T-helper 9 cell (primary cell): ENCODE measurements at places on chromosomes 12 and 14.

DNA sequence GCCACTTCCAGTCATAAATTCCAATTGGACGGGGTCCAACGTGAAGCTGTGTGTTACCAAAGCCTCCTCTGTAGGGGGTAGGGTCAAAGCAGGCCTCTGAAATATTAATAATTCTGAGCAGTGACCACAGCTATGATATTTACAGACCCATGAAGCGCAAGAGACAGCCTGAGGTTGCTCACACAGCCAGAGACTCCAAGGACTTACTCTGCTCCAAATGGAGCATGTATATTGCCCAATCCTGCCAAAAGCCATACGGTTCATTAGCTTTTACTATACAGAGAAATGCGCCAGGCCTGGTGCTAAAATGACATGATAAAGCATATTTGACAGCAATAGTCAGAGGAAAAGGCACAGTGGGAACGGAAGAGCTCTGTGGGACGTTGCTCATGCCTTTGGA is 151.3 kb downstream of the PAH start:
- no peak for DNase-seq

DNA sequence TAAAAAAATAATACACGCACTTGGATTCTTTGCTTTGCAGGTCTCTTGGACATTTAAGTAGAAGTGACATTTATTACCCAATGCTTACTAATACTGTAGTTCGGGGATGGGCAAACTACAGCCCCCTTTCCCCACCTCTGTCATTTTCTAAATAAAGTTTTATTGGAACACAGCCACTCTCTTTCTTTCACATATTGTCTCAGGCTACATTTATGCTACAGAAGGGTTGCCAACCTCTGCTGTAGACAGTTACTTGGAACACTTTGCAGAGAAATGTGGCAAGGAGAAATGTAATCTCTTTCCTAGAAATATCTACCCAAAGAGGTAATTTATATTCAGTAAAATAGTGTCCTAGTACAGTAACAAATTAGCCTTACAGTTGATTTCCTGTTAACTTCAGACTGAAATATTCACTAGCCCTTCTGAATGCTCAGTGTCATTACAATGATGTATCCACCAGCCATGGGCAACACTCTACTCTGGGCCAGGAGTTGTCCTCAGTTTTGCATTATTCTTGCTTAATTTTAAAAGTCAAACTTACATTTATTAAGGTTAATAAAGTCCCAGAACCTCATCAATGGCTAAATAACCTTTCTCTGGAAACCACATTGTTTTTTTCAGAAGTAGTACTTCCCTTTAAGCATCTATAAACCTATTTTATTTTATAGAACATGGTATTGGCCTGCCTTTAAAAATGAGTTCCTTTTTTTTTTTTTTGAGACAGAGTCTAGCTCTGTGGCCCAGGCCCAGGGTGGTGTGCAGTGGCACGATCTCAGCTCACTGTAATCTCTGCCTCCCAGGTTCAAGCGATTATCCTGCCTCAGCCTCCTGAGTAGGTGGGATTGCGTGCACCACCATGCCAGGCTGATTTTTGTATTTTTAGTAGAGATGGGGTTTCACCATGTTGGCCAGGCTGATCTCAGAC is 269.6 kb upstream of the AMIGO2 start:
- DNase-seq = no peak

DNA sequence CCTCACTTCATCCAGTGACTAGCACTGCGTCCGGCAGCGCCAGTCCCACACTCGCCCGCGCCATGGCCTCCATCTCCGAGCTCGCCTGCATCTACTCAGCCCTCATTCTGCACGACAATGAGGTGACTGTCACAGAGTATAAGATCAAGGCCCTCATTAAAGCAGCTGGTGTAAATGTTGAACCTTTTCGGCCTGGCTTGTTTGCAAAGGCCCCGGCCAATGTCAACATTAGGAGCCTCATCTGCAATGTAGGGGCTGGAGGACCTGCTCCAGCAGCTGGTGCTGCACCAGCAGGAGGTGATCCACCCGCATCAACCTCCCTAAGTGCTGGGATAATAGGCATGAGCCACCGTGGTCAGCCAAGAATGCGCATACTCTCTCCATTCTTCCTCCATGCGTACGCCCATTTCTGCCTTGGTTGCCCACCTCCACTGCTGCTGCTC is 59.9 kb downstream of the IRF2BPL start:
- DNase-seq = no peak

GRCh38 chr12:114741940-114742339 is 58.0 kb upstream of the TBX3 start:
- DNase-seq = no peak

GRCh38 chr14:77964586-77964985 is 164.7 kb downstream of the ADCK1 start:
- DNase-seq = no peak

DNA sequence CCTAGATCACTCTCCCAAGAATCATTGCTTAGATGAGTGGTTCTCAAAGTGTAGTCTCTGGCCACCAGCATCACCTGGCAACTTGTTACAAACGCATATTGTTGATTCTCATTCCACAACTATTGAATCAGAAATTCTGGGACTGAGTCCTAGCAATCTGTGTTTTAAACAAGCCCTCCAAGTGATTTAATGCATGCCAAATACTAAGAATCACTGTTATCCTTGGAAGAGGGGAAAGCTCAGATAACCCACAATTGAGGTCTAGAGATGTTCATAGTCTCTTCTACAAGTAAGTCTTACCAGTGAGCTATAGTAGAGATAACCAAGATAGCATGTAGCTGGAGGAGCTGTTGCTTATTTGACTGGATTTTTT is 666.6 kb downstream of the DIO2 start:
- no peak for DNase-seq

DNA sequence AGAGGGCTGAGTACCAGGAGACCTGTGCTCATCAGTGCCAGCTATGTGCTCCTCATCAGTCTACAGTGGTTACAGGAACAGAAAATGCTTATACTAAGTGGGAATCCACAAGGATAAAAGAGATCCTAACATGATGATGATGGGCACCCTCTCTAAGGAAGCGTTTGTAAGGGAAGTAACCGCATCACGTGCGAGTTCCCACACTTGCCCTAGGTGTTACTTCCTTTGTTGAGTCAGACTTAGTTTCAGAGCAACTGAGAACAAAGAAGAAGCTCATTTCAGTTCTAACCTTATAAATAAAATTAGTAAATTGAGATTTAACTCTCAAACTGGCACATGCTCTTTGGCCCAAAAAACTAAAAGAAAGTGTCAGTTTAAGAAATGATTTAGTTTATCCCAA is 956.4 kb upstream of the TMEM132C start:
- DNase-seq = no peak

GRCh38 chr12:44088647-44089046 is 252.8 kb downstream of the TMEM117 start:
- no peak for DNase-seq
